Renal cortex interstitium (tissue), 15 donors: ENCODE measurements at places on chromosomes 3 and 15. TPM values are rescaled to one million over a fixed set of nuclear protein-coding genes. Genes with fewer than 3 reads are reported as not detected.

GRCh38 chr15:67061811-67062368 is 3.5 kb upstream of the SMAD3 start:
- no peak for DNase-seq

GRCh38 chr15:33547876-33548275 is 237.1 kb downstream of the RYR3 start:
- peak; percentile 53 for DNase-seq

- no peak for DNase-seq
Observed at GRCh38 chr15:93759629-93760028, 471.7 kb upstream of the MCTP2 start.

DNA sequence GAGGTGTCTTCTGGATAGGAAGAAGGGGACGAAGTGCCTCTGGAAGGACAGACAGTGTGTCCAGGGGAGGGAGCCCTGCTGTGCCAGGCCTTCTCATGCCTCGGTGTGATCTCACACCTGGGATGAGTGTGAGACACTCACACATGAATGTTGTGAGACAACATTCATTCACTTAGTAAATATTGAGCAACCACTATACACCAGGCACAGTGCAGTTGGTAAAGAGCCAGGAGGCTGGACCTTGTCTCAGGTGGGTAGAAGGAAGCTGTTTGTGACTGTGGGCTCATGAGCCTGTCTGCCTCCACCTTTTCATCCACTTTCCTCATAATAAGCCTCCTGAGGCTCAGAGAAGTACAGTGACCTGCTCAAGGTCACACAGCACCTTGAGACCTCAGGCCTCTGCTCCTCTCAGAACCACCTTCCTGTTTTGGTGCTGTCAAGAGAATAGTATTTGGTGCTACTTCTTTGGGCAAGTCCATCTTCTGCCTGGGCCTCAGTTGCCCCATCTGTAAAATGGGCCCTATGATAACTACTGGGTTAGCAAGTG is 20.9 kb downstream of the SLC6A6 start:
- no peak for DNase-seq

GRCh38 chr3:149371001-149371722 is 6.3 kb downstream of the TM4SF1 start:
- DNase-seq: no peak

GRCh38 chr3:121698476-121698875 is 37.8 kb upstream of the HCLS1 start:
- no peak for DNase-seq

- no peak for DNase-seq
Observed at GRCh38 chr3:174408310-174408709, 450.8 kb upstream of the NAALADL2 start.

ACAN gene
- polyA plus RNA-seq: 4.1 TPM

LRRC34 gene
- polyA plus RNA-seq: 18.8 TPM

TMEM202 gene
- not detected for polyA plus RNA-seq
